ENCODE measurements at places on chromosomes 5 and 9.

DNA sequence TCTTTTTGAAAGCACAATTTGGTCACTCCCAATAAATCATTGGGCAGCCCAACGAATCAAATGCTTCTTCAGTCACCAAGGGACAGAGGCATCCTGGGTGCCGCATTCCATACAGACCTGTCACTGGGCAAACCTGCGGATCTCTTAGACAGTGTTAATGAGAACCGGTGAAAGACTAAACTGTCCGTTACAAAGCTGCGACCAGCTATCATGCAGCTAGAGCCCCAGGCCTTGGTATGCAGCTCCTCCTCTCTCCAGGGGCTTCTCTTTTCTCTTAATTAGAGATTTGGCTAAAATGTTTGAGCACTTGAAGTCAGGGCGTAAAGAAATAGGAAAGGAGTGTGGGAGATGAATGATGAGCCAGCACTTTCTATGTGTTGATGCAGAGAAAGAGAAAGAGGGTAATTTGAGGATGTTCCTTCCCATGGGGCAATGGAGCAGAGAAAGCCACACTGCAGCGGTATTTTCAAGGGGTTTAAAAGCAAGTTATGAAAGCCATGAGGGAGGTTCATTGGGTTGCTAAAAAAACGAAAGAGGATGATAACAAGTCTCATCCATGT lies 175.3 kb downstream of the RFK start:
- H3K27me3 ChIP-seq = peaks cover 9% of the 10 kb centered on the region
- no peak for DNase-seq
- H3K4me1 ChIP-seq = no peaks in the 10 kb centered on the region

DNA sequence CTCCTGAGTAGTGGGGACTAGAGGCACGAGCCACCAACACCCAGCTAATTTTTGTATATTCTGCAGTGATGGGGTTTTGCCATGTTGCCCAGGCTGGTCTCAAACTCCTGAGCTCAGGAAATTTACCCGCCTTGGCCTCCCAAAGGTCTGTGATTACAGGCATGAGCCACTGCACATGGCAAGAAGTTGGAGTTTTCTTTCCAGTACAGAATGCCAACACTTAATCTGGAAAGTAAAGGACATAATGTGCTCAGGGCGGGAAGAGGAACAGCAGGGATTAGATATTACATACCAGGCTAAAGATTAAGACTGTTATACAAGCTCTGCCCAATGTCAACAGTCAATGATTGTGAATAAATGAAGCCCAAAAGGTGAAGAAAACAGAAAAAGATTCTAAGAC lies 47.2 kb upstream of the AGXT2 start:
- H3K4me3 ChIP-seq = no peak overlapping the region
- no peak for DNase-seq
- H3K27me3 ChIP-seq = peaks cover 29% of the 10 kb centered on the region

- H3K27me3 ChIP-seq = peaks cover 40% of the 10 kb centered on the region
- no peaks in the 10 kb centered on the region for H3K36me3 ChIP-seq
- no peak overlapping the region for H3K27ac ChIP-seq
Observed at GRCh38 chr9:19511694-19512093, 102.9 kb downstream of the ACER2 start.

DNA sequence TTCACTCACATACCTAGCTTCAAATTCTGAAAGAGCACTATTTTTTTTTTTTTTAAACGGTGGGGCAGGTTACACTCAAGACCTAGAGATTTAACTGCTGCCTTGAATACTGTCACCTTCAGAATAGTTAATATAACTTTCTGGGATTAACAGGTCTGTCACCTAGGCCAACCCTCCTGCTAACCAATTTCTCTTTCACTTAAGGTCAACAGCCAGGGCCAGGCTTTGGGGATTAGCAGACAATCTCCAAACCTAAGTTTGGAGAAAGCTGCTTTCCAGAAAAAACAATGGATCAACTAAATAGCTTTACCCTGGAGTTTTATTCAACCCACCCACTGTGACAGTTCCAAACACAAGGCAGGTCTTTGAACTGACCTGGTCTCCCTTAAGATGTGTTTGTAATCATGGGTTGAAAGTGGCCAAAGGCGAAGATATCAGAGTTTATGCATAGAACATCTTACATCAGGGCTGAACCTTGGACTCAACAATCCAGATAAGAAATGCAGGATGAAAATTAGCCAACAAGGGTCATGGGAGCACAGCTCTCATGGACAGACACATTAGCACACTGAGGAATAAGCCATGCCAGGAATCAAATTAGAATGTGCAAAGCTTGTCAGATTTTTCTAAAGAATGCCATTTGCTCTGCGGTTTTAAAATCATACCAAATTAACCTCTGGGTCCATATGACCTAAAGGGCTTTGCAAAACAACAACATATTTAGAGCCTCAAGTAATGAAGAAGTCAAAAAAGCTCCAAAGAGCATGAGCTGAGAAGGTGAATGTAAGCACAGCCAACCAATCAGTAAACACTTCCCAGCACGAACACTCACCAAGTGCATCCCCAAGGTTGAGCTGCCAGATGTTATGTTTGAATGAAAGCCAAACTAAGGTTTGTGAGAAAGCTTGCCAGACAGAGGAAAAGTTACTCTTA lies 538.5 kb upstream of the DMAC1 start:
- no peaks in the 10 kb centered on the region for H3K4me1 ChIP-seq
- no peak overlapping the region for H3K27ac ChIP-seq
- H3K36me3 ChIP-seq = no peaks in the 10 kb centered on the region
- H3K27me3 ChIP-seq = peaks cover 10% of the 10 kb centered on the region

- H3K4me3 ChIP-seq = no peak overlapping the region
- peaks cover 1% of the 10 kb centered on the region for H3K36me3 ChIP-seq
- H3K27me3 ChIP-seq = no peaks in the 10 kb centered on the region
- H3K27ac ChIP-seq = no peak overlapping the region
- no peak for DNase-seq
Observed at GRCh38 chr9:108400297-108400696, 455.5 kb downstream of the ACTL7B start.

DNA sequence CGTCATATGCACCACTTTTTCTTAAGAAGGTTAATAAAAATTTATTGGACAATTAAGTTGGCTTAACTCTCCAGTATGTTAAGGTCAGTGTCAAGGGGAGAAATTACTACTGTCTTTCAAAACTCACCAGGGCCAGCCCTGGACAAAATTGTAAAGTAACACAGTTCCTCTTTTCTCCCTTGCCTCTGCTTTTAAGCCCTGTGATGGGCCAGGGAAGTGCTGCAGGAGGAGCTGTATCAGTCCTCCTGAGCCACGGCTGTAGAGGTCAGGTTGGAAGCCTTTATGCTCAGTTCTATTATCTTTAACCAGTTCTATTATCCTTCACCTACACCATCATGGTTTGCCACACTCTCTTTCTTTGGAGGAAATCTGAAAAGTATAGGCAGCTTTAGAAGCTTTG lies 11.5 kb upstream of the PPP2R2B start:
- no peaks in the 10 kb centered on the region for H3K27me3 ChIP-seq
- H3K4me3 ChIP-seq = no peak overlapping the region
- no peak for DNase-seq
- no peak overlapping the region for H3K27ac ChIP-seq
- peaks cover 36% of the 10 kb centered on the region for H3K4me1 ChIP-seq

GRCh38 chr9:3856592-3856991 lies 330.8 kb upstream of the RFX3 start:
- H3K36me3 ChIP-seq = peaks cover 2% of the 10 kb centered on the region
- no peak for DNase-seq
- no peak overlapping the region for H3K27ac ChIP-seq
- peaks cover 56% of the 10 kb centered on the region for H3K27me3 ChIP-seq
- no peaks in the 10 kb centered on the region for H3K4me1 ChIP-seq
- no peak overlapping the region for H3K4me3 ChIP-seq

Measured in central memory CD8-positive, alpha-beta T cell (primary cell).